T-helper 17 cell (primary cell): ENCODE measurements at places on chromosomes 2 and 18. TPM values are rescaled to one million over a fixed set of nuclear protein-coding genes. Genes with fewer than 3 reads are reported as not detected.

The AFF3 gene
- 14.4 TPM for total RNA-seq

The ASAP2 gene
- 14.8 TPM for total RNA-seq

The IL1RL2 gene
- not detected for total RNA-seq

The ALK gene
- total RNA-seq: not detected

DNA sequence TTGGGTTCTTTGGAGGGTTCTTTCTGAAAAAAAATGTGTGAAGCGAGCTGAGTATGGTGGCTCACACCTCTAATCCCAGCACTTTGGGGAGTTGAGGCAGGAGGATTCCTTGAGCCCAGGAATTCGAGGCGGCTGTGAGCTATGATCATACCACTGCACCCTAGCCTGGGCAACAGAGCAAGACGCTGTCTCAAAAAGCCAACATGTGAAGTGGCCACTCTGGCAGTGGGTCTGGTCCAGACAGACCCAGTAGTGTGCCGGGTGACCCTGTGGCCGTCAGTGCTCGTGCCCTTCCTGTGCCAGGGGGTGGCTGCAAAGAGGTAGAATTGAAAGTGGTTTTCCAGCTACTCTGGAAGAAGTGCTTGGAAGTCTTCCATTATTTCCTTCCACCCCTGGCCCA, 11.6 kb downstream of the KLF11 start:
- DNase-seq: no peak
- no peaks in the 10 kb centered on the region for H3K36me3 ChIP-seq
- no peaks in the 10 kb centered on the region for H3K27me3 ChIP-seq
- no peak overlapping the region for H3K4me3 ChIP-seq
- no peak overlapping the region for H3K27ac ChIP-seq

GRCh38 chr18:23903971-23904370, 110.6 kb upstream of the TTC39C start:
- DNase-seq: no peak
- H3K36me3 ChIP-seq: no peaks in the 10 kb centered on the region
- H3K27ac ChIP-seq: no peak overlapping the region
- peaks cover 3% of the 10 kb centered on the region for H3K4me1 ChIP-seq
- no peaks in the 10 kb centered on the region for H3K27me3 ChIP-seq

GRCh38 chr2:10776231-10776977, 36.2 kb downstream of the PDIA6 start:
- H3K27ac ChIP-seq: no peak overlapping the region
- H3K4me3 ChIP-seq: no peak overlapping the region
- H3K4me1 ChIP-seq: peaks cover 2% of the 10 kb centered on the region
- H3K27me3 ChIP-seq: no peaks in the 10 kb centered on the region
- DNase-seq: no peak
